A549 treated with GW870086 at 1 μM for 4 hours (cell line): ENCODE measurements at places on chromosomes 7 and 10. TPM values are rescaled to one million over a fixed set of nuclear protein-coding genes. Genes with fewer than 3 reads are reported as not detected.

Gene RBM20
- 2.6 to 3.4 TPM (median 2.7 TPM) in 5 replicates for total RNA-seq

Gene INSYN2A
- 2.0 to 2.4 TPM (median 2.3 TPM) in 5 replicates for total RNA-seq

Gene MUC12
- total RNA-seq = 14.8 to 23.2 TPM (median 20.8 TPM) in 5 replicates

Gene TAS2R41
- not detected in 5 replicates for total RNA-seq

Gene NSMCE4A
- 59.4 to 67.1 TPM (median 64.5 TPM) in 5 replicates for total RNA-seq

Gene GIMAP8
- not detected in 5 replicates for total RNA-seq

Gene KCND2
- not detected in 5 replicates for total RNA-seq

Gene SPDYE5
- not detected in 5 replicates for total RNA-seq

Gene ERVW-1
- not detected in 5 replicates for total RNA-seq

Gene ARL3
- 13.6 to 15.2 TPM (median 14.5 TPM) in 5 replicates for total RNA-seq

Gene EBLN1
- total RNA-seq = 0.16 TPM in 1 of 5 replicates, not detected in the others

Gene BAMBI
- total RNA-seq = 12.4 to 16.5 TPM (median 14.3 TPM) in 5 replicates

Gene HGF
- 0.03 to 0.07 TPM in 2 of 5 replicates, not detected in the others for total RNA-seq

Gene SYT15B
- total RNA-seq = 2.5 to 3.9 TPM (median 2.8 TPM) in 5 replicates

Gene CCDC7
- total RNA-seq = 0.45 to 1.0 TPM (median 0.75 TPM) in 5 replicates

Gene HOGA1
- total RNA-seq = 1.2 to 2.0 TPM (median 1.7 TPM) in 5 replicates

Gene CALD1
- 82.0 to 138 TPM (median 121 TPM) in 5 replicates for total RNA-seq

Gene ATOH7
- total RNA-seq = 0.17 to 0.34 TPM (median 0.18 TPM) in 5 replicates

Gene CDH23
- total RNA-seq = 1.9 to 3.4 TPM (median 2.1 TPM) in 5 replicates

Gene NKX1-2
- total RNA-seq = 0.03 to 0.06 TPM in 2 of 5 replicates, not detected in the others

Gene FKBP6
- not detected in 5 replicates for total RNA-seq

Gene SORCS1
- not detected in 5 replicates for total RNA-seq

Gene ACSM6
- not detected in 5 replicates for total RNA-seq

Gene FANK1
- total RNA-seq = 2.3 to 3.4 TPM (median 2.9 TPM) in 5 replicates

Gene LGI1
- not detected in 5 replicates for total RNA-seq

Gene ASL
- 20.4 to 24.1 TPM (median 21.7 TPM) in 5 replicates for total RNA-seq

Gene CSGALNACT2
- 9.1 to 14.8 TPM (median 13.1 TPM) in 5 replicates for total RNA-seq

Gene DNAJC12
- total RNA-seq = 59.2 to 73.8 TPM (median 66.7 TPM) in 5 replicates

Gene RBP3
- not detected in 5 replicates for total RNA-seq

Gene HYCC1
- total RNA-seq = 13.5 to 30.2 TPM (median 24.9 TPM) in 5 replicates

Gene ZNF804B
- total RNA-seq = not detected in 5 replicates

Gene ELN
- total RNA-seq = 0.06 to 0.16 TPM (median 0.08 TPM) in 5 replicates

Gene C10orf62
- total RNA-seq = 0.11 TPM in 1 of 5 replicates, not detected in the others

Gene FAM241B
- total RNA-seq = 16.7 to 19.2 TPM (median 17.2 TPM) in 5 replicates

Gene HMX2
- total RNA-seq = 0.14 to 0.25 TPM in 2 of 5 replicates, not detected in the others

Gene CREB5
- 3.2 to 5.5 TPM (median 4.9 TPM) in 5 replicates for total RNA-seq
